ENCODE measurements at places on chromosomes 12 and 14.

- DNase-seq, result no peak
Measured at GRCh38 chr12:27911397-27911796, 61.1 kb downstream of the PTHLH start.

GRCh38 chr12:106455111-106455510 is 97.6 kb downstream of the POLR3B start:
- DNase-seq, result no peak

GRCh38 chr14:68327231-68327630 is 465.6 kb downstream of the ZFP36L1 start:
- no peak for DNase-seq

- no peak for DNase-seq
Measured at GRCh38 chr14:39107591-39107996, 4.6 kb upstream of the SEC23A start.

- no peak for DNase-seq
Measured at GRCh38 chr12:57218030-57218853, 1.6 kb downstream of the NXPH4 start.

DNA sequence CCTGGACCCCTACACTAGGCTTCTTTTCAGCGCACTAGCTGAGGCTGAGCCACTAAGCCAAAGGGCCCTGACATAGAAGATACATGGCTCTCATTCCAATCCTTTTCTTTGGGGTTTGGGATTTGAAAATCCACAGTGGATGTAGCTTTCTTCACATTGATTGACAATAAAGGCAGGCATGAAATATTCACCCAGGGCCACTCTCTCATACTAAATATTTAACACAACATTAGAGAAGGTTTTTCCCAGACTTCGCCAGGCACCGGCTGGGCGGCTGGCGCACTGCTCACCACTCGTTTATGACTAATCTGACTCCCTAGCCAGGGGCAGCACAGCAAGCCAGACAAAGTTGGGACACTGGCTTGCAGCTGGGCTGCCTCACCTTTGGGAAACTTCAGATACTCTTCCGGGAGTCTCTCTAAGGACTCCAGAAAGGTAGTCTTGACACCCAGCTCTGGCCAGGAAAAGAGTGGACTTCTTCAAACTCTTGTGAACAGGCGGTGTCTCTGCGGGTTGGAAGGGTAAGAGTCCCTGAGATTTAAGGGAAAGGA is 699 bp upstream of the HOXC11 start:
- no peak for DNase-seq

- peak; percentile 83 for DNase-seq
Measured at GRCh38 chr12:100266585-100266834, 369 bp downstream of the DEPDC4 start.

DNA sequence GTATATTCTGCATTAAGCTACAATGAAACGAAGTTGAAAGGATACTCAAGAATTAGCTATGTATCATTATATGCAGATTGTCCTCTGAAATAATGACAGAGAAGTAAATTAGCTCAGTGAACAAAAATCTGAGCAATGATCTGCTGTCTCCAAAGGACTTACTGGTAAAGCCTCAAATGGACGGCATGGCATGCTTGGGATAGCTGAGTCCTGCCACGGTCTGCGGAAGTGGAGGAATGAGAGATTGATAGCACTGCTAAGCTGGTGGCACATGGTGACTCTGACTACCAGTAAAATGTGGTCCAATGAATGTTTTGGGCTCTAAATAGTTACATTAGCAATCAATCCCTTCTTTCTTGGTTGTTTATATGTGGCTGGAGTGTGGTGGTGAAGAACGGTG is 3.7 kb upstream of the DENND5B start:
- DNase-seq, result no peak

DNA sequence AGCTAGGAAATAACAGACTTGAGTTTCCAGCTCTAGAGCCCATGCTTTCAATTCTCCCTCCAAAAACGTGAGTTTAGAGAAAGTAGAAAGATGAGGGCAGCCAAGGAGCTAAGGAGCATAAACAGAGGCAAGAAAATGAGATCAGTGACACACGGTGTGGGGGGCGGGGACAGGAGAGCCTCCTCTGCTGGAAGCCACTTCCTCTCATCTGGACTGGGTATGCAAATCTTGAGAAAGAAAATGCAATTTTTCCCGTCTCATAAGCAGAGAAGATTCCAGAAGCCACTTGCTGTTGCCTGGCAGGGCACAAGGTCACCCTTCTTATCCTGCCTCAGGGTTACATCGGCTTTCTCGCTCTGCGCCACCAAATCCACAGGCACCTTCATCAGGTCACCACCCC is 6.0 kb downstream of the OR10P1 start:
- DNase-seq, result no peak

DNA sequence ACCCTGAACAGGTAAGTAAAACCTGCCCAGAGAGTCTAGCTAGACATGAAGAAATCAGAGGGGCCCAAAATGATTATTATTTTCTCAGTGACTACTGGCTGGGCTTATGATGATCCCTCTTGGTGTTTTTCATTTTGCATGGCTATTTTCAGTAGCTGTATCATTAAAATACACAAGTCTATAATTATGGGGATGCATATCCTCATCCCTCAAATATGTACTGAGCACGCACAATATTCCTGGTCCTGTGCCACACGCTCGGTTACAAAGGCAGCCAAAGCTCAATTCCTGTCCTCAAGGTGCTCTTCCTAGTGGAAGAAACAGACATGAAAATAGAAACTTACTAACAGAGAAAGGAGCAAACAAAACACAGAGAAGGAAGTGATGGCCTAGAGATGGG is 180.0 kb downstream of the DAD1 start:
- no peak for DNase-seq

DNA sequence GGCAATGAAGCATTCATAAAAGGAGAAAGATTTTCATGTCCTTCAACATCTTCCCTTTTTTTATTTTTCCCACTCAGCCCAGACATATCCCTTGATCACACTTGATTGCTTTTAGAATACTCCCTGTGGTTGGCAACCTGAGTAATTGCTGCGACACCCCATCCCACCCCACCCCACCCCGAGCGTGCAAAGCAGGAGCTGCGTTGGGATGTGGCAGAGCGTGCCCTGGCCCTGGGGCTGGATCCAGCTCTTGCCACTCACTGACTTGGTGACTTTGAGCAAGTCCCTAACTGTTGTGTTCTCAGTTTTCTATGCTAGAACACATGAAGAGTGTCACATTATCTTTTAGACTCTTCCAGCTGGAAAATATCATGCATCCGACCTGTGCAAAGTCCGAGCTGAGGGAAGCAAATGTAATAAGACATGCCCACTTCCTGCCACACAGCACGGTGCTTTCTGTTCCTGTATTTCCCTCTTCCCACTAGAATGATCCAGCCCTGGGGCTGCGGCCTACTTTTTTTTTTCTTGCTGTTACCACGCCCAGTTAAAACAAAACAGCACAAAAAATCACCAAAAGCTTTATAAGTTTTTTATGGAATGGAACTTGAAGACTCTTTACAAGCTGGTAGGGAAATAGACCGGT is 4.0 kb downstream of the ASCL4 start:
- no peak for DNase-seq

- no peak for DNase-seq
Measured at GRCh38 chr14:52901357-52901980, 49.4 kb downstream of the FERMT2 start.

- no peak for DNase-seq
Measured at GRCh38 chr12:50224026-50224692, 57.0 kb upstream of the CERS5 start.

DNA sequence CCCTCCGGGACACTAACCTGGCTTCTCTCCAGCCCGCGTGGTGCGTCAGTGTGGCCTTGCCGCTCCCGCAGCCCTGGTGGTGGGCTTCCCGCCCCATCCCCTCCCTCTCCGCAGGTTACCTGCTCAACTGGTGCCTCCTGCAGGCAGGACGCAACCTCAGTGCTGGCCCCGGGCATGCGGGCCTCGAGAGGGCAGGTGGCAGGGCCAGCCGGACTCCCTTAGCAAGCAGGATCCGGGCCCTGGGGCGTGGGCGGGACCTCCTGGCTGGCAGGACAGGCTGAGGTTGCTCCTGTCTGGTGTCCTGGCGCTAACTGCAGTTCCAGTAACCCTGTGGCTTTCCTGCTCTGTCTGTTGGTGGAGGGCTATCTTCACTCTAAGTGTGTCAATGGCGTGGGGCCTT is 8.6 kb upstream of the ADSS1 start:
- DNase-seq, result no peak

- no peak for DNase-seq
Measured at GRCh38 chr12:124125203-124125871, 152.3 kb downstream of the ZNF664 start.

DNA sequence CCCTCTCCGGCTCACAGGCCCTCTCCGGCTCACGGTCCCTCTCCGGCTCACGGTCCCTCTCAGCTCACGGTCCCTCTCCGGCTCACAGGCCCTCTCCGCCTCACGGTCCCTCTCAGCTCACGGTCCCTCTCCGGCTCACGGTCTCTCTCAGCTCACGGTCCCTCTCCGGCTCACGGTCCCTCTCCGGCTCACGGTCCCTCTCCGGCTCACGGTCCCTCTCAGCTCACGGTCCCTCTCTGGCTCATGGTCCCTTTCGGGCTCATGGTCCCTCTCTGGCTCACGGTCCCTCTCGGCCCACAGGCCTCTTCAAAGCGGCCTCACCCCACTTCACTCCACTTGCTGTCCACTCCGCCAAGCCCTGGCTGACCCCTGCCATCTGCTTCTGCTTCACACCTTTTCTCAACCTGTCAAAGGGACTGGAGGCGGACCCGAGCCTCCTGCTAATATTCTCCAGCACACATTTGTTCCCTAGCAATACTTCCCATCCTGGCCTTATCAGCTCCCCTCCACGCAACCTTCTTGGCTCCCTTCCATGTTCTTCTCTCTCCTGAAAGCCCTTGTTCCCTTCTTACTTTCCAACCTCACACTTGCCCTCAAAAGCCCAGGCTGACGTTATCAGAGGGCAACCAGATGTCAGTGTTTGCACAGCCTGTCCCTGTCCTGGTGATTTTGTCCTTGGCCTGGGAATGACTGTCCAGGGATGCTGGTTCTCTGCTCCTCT is 176.7 kb downstream of the CALM1 start:
- DNase-seq, result no peak

DNA sequence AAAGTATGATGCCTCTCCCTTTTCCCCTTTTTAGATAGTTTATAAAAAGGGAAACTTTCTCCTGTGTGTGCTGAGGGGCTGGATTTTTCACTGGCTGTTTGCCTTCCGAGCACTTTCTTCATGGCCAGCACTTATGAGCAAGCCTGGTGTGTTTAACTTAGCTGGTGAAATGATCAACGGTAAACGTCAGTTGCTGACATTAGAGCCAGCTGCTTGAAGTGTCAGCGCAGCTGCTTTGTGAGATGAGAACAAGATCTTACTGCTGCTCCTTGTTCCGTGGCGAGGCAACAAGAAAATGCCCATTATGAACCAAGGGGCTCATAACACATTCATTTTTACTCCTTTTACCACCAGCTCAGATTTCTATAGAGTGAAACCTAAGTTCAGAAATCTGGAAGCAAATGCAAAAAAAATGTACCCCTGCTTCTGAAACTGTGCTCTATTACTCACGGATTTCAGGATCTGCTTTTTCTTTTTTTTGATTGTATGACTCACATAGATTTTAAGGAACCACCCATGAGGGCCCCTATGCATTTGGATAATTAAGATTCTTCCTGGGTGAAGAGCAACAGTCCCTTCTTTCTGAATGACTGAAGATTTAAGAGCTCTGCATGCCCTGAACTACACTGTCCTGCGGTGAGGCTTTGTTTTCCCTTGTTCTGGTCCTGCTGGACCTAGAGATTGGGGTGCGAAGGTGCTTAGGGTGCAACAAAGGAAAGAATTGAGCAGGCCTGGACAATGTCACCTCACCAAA is 74.3 kb upstream of the CPM start:
- DNase-seq, result no peak

DNA sequence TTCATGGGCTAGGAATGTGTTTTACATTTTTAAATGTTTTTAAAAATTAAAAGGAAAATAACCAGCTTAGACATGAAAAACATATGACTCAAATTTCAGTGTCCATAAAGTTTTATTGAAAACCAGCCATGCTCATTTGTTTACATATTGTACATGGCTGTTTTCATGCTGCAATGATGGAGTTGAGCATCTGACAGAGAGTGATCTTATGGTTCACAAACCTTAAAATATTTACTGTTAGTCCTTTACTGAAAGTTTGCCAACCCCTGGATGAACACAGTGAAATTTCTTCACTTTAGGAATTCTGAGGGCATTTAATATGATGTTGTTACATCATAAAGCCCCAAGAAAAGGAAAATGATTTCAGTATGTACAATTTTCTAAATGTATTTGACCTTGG is 16.1 kb downstream of the RASSF9 start:
- no peak for DNase-seq

DNA sequence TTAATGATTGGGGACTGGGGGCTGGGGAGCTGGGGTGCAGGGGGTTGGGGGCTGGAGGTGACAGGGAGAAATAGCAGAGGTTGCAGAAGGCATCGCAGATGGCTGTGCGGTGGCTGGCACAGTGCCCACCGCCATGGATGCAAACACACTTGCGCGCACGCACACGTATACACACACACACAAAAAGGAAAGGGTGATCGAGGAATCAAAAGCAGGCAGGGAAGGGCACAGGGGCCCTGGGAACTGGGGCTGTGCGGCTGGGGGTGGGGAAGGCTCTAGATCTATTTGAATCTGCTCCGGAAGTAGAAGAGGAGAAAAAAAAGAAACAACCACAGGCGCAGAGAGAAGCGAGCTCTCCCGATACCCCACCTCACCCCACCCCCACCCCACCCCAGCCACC is 39.4 kb downstream of the ZFHX2 start:
- DNase-seq, result no peak

DNA sequence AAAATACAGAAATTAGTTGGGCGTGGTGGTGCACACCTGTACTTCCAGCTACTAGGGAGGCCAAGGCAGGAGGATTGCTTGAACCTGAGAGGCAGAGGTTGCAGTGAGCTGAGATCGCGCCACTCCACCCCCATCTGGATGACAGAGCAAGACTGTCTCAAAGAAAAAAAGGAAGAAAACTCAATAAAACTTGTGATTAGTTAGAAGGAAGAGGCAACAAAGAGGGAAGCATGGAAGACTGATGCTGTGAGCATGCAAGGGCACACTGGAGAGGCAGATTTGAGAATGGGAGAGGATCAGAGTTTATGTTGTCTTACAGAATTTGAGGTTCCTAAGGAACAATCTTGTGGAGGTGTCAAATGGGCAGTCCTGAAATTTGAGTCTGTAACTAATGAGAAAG is 2.8 kb upstream of the ZC2HC1C start:
- no peak for DNase-seq

DNA sequence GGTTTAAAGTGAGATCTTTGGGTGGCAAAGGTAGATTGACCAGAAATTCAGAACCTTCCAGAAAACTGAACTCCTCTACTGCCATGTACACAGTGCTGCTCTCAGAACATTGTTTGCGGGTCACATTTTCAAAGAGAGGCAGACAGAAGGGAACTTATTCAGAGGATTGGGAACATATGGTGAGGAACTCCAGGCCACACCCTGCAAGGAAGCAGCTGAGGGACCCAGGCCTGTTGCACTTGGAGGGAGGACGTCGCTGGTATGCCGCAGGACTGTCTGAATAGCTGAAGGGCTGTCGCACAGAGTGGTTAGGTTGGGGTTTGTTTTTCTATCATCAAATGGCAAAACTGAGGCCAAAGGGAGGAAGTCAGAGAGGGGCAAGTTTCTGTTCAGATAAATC is 441.1 kb downstream of the DPF3 start:
- DNase-seq, result no peak

- no peak for DNase-seq
Measured at GRCh38 chr12:70383886-70384285, 17.8 kb downstream of the KCNMB4 start.

GRCh38 chr14:38038986-38039385 is 168.7 kb upstream of the SSTR1 start:
- DNase-seq, result no peak

GRCh38 chr14:35247777-35248475 is 44.3 kb upstream of the PSMA6 start:
- DNase-seq, result no peak

- DNase-seq, result no peak
Measured at GRCh38 chr12:111211910-111212757, 156.8 kb downstream of the PHETA1 start.
